Peyer's patch (tissue), 4 donors: ENCODE measurements at places on chromosomes 2 and 18. TPM values are rescaled to one million over a fixed set of nuclear protein-coding genes. Genes with fewer than 3 reads are reported as not detected.

Gene CCDC102B
- total RNA-seq, result 13.5 TPM

Gene ICOS
- not detected for total RNA-seq

Gene ARHGAP25
- 82.5 TPM for total RNA-seq

Gene CD207
- total RNA-seq, result not detected

Gene RUFY4
- total RNA-seq, result 0.27 TPM

Gene VPS54
- 16.6 TPM for total RNA-seq

Gene IL36G
- not detected for total RNA-seq

Gene FAM117B
- total RNA-seq, result 10.5 TPM

Gene NRP2
- 13.4 TPM for total RNA-seq

Gene BCL11A
- total RNA-seq, result 35.4 TPM

Gene TRPM8
- total RNA-seq, result not detected

Gene TNFAIP6
- total RNA-seq, result 1.1 TPM

Gene FTCDNL1
- 1.4 TPM for total RNA-seq

Gene AGAP1
- 60.2 TPM for total RNA-seq

Gene EMILIN1
- 9.4 TPM for total RNA-seq

Gene REG3A
- 834 TPM for total RNA-seq

Gene ACSL3
- 45.5 TPM for total RNA-seq

Gene NAGK
- total RNA-seq, result 182 TPM

Gene NIFK
- total RNA-seq, result 110 TPM
